EL (cell line): ENCODE measurements at places on chromosomes 5 and 9.
A peak's percentile ranks its signal among the peaks of the same experiment; 100 is the strongest.

DNA sequence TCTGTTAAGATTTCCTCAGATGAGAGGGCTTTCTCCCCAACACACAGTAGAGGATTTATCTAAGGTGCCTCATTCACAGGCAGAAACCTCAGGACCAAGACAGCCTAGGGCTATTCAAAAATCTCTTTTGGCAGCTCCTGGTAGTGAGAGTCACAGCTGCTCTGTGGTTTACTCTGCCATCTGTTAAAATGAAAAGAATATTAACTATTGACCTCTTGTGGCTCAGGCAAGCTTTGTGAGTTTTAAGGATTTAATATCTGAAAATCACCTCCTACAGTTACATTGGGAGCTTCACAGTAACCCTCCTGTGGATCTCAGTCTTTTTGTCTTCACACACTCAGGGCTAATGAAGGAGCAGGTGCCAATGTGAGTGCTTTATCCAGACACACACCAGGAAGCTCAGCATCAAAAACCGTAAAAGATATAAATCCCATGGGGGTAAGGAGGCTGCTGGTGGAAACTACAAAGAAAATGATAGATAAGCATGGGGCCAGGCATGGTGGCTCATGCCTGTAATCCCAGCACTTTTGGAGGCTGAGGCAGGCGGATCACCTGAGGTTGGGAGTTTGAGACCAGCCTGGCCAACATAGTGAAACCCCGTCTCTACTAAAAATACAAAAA lies 29.7 kb downstream of the PPP1R2B start:
- no peak for DNase-seq

DNA sequence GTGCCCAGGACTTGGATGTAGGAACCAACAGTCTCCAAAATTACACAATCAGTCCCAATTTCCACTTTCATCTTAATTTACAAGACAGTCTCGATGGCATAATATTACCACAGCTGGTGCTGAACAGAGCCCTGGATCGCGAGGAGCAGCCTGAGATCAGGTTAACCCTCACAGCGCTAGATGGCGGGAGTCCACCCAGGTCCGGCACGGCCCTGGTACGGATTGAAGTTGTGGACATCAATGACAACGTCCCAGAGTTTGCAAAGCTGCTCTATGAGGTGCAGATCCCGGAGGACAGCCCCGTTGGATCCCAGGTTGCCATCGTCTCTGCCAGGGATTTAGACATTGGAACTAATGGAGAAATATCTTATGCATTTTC lies 837 bp downstream of the PCDHB2 start:
- no peak for DNase-seq

DNA sequence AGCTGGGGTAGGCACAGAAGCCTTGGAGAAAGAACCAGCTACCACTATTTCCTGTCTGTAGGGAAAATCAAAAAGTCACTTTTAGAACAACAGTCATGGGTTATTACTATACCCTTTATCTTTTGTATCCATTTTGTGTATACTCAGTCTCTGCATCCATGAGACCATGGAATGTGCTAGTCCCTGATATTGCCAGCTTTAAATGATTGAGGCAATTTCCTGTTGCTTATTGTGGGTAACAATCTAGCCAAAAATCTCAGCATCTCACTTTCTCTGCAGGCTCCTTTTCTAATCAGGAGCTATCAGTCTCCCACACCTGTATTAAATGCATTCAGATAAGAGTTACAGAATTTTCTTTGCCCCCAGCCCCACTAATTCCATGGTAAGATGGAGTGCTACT lies 968 bp upstream of the KDM3B start:
- no peak for DNase-seq

- DNase-seq: no peak
Observed at GRCh38 chr9:71721855-71722254, 46.5 kb downstream of the CEMIP2 start.

DNA sequence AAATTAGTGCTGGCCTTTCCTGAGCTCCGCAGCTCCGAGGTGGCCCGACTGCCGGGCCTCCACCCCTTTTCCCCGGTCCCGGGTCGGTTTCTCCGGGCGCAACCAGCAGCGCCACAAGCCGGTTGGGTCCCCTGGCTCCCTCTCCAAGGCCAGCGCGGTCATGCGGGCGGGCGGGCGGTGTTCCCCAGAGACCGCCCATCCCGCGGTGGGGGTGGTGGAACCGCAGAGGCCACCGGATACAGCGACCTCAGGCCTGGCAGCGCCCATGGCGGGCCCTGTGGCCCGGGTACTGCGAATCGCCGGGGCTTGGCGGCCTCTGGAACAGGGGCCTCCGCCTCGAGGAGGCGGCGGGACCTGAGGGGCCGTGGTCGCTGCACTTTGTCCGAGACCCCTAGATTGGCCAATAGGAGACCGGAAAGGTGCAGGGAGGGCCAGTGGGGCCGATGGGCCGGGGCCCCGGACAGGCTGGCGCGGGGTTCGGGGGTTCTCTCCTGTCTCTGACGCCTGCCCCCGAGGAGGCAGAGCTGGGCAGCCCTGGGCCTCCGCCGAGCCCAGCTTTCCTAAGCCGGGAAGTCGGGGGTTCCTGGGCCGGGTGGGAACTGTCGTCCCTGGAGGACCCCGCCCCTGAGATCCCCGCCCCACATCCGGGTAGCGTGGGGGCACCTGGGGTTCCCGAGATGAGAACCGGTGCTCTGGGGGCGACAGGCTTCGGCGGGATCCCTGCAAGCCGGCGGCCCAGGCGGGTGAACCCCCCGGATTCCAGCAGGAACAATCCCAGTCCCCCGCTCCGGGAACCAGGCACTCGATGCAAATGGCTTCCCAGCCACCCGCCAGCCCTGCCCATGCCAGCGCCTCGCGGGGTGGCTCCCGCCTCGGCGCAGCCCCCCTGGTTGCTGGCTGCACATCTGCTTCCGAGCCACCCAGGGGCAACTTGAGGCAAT lies 293.9 kb downstream of the ZSWIM6 start:
- DNase-seq: peak; percentile 72

DNA sequence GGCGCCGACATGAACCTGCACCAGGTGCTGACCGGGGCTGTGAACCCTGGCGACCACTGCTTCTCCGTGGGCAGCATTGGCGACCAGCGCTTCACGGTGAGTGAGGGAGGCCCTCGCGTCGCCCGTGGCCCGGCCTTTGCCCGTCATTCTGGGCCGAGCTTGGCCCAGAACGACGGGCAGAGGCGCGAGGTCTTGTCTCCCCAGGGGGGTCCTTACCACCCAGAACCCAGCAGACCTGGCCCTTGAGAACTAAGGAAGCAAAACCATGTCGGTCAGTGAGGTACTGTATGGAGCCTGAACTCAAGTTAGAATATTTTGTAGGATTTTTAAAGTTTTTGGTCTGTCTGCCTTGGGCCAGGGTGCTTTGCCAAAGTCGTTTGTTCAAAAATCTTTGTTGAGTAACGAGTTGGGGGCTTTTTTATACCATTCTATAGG lies 691 bp downstream of the DMXL1 start:
- DNase-seq: no peak

DNA sequence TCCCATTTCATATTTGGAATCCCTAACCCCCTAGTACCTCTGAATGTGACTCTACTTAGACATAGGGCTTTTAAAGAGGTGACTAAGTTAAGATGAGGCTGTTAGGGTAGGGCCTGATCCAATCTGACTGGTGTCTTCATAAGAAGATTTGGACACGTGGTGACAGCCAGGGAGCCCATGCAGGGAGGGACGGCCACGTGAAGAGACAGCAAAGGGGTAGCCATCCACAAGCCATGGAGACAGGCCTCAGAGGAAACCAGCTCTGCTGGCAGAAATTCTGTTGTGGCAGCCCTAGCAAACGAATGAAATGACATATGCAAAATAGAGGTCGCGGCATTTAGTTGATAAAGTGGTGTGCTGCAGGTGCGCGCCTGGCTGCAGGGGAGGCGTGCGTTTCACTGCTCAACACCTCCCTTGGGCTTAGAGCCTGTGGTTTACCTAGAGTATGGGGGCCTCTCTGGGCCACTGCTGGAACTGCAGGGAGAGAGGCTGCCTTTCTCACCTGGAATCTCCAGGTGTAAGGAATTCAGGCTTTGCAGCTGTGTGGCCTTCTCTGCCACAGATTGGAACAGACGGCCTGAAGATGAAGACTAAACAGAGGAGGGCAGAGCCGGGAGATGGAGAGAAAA lies 7.1 kb upstream of the AFAP1L1 start:
- no peak for DNase-seq

DNA sequence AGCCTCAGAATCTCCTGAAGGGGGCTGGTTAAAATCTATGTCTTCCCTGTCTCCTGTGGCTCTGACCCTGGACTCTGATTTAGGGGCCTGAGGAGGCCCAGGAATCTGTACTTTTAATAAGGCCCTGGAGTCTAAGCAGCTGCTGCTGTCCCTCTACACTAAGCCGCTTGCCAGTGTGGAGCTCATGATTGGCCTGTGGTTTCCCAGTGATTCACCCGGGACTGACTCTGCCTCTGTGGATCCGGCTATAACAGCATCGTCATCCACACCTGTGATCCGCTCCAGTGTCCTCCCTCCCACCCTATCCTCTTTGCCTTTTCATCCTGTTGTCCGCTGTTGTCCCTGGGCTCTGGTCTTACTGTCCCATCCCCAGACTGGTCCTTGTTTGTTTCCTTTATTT lies 3.7 kb downstream of the SLC31A2 start:
- peak; percentile 71 for DNase-seq

- no peak for DNase-seq
Observed at GRCh38 chr9:34510497-34511468, 12.0 kb downstream of the ENHO start.

DNA sequence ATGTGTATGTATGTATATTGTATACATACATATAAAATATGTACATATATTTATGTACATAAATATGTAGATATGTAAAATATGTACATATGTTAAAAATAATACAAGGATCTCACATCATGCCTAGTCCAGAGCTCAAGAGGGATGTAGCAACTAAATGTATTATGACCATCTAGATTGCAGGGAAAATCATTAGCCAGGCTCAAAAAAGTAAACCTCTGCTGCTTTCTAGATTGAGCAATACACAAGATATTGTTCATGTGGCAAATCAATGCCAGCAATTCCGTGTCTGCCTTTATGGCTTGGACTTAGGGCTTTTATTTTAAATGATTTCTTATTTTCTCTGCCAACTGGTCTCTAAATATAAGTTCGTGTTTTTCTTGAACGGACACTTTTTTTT lies 65.2 kb downstream of the RAI14 start:
- no peak for DNase-seq

GRCh38 chr9:19498015-19498414 lies 89.2 kb downstream of the ACER2 start:
- DNase-seq: no peak

- DNase-seq: peak; percentile 42
Observed at GRCh38 chr5:42951293-42951840, 88.8 kb downstream of the ANXA2R start.

- DNase-seq: no peak
Observed at GRCh38 chr5:145141534-145141933, 693.6 kb downstream of the PRELID2 start.

GRCh38 chr9:95207403-95207802 lies 110.1 kb downstream of the FANCC start:
- DNase-seq: no peak

DNA sequence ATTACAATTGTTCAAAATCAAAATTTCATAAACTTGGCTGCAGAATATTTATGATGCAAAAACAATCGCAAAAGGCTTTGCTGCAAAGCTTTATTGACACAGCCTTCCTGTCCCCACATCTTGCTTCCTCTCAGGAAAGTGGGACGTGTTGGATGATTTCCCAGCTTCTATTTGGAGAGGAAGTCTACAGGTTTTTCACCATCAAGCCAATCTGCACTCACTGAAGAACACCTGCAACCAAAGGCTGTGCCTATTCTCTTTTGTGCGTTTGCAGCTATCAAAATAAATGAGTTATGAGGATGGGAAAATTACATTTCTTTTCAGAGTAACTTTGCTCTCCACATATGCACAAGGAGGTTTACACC lies 214.4 kb downstream of the PLK2 start:
- no peak for DNase-seq

DNA sequence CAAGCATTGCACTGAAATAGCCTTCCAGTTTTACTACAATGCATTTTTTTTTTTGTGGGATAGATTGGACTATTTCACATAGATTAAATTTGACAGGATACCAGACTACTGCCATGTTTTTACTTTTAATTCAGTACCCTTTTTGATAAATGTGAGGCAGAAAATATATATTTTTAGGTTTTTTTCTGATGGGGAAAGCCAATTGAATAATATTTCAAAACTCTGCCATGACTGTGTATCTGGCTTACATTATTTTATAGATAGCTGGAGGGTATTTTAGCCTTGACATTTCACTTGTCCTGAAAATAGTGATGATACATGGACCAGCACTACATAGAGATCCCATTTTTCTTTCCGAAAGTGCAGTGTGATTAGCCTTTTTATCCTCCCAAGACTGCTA lies 133.5 kb upstream of the PRR16 start:
- no peak for DNase-seq

GRCh38 chr9:21964925-21965385 lies 29.2 kb downstream of the CDKN2A start:
- peak; percentile 51 for DNase-seq

DNA sequence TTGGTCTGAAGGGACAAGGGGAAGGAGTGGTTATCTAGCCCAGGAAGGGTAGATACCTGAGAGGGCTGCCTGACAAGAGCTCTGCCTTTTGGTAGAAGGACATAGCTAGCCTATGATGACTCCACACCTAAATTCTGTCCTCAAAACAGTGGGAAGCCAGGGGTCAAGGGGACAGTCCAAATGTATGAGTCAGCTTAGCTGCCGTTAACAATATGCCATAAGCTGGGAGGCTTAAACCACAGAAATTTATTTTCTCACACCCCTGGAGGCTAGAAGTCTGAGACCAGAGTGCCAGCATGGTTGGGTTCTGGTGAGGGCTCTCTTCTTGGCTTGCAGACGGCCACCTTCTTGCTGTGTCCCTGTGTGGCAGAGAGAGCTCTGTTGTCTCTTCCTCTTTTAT lies 306.4 kb downstream of the NTRK2 start:
- peak; percentile 46 for DNase-seq

- no peak for DNase-seq
Observed at GRCh38 chr9:93907551-93908199, 47.5 kb downstream of the BARX1 start.

DNA sequence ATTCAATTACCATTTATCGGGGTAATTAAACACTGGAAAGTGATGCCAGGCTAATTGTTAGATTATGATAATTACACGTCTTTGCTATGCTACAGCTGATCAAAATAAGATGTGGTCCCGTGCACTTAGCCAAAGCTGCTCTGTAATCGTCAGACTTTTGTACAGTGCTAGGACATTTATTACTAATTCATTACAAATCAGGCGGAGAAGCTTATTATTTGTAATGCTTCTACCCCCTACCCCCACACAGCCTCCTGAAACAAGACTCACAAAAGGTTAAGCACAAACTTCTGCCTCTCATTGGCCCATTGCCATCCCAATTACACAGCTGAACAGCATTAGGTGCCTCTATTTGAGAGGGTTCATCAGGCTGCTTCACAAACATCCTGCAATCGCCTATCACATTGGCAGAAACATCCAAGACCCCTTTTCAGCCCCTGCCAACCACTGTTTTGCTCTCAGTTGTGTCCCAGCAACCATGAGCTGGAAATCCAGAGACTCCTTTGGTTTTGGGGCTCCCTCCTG lies 232.7 kb downstream of the EFNA5 start:
- DNase-seq: no peak

- DNase-seq: no peak
Observed at GRCh38 chr9:13479096-13479495, 199.6 kb upstream of the MPDZ start.
